Hippocampal formation (tissue), 2 donors: ENCODE measurements at places on chromosomes 2 and 18.

GRCh38 chr2:238183821-238184220 lies 19.7 kb downstream of the ILKAP start:
- no peak for DNase-seq

GRCh38 chr2:23206650-23207049 lies 178.3 kb upstream of the KLHL29 start:
- DNase-seq = no peak

GRCh38 chr2:101149241-101150192 lies 1.7 kb downstream of the TBC1D8 start:
- no peak for DNase-seq

- DNase-seq = no peak
Measured at GRCh38 chr2:106189325-106189724, 4.8 kb downstream of the UXS1 start.

GRCh38 chr2:127660291-127660578 lies 14.3 kb downstream of the GPR17 start:
- no peak for DNase-seq
